ENCODE measurements at places on chromosomes 6 and 20.

DNA sequence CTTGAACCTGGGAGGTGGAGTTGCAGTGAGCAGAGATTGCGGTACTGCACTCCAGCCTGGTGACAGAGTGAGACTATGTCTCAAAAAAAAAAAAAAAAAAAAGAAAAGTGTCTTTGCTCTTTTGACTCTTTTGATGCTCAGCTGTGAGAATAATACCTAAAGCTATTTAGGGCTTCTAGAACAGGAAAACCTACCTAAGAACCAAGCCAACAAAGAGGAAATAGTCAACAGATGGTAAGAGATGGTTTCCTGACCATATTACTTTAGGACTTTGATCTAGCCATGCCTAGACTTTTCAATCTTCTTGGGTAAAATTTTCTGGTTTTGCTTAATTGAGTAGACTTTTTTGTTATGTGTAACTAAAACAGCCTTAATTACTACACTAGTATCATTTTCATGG is 508.1 kb downstream of the EPHA7 start:
- no peak for DNase-seq

GRCh38 chr6:4908062-4908461 is 95.8 kb downstream of the RPP40 start:
- DNase-seq = no peak

- no peak for DNase-seq
These were observed 7.5 kb downstream of the HSPA12B start for GRCh38 chr20:3739926-3740451.

- DNase-seq = no peak
These were observed 132.2 kb downstream of the LPA start for GRCh38 chr6:160531826-160532225.

- no peak for DNase-seq
These were observed 14.0 kb downstream of the GMDS start for GRCh38 chr6:2231438-2231837.

DNA sequence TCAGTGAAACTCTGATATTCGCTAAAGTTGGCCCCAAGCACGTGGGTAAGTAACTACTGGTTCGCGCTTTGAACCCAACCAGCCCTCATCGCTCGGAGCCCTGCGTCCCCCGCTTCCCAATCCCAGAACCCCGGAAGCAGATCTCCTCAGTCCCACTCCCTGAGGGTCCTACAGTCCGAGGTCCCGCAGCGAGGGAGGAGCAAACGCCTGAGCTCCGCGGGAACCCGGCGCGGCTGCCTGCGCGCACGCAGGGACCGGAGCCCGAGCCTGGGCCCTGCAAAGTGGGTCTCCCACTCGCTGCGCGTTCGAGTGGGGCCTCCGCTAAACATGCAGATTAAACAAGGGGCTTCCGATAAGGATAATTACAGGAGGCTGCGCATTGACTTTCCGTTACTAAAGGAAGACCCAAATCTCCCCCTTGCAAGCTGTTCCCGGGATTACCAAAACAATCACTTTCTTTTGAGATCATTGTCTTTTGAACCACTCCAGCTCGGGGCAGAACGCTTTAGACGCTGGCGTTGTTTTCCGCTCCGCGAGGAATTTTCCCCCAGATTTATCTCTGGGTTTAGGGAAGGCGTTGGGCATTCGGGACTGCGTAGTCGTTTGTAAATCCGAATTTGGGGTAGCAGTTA is 1.3 kb upstream of the VSX1 start:
- no peak for DNase-seq

DNA sequence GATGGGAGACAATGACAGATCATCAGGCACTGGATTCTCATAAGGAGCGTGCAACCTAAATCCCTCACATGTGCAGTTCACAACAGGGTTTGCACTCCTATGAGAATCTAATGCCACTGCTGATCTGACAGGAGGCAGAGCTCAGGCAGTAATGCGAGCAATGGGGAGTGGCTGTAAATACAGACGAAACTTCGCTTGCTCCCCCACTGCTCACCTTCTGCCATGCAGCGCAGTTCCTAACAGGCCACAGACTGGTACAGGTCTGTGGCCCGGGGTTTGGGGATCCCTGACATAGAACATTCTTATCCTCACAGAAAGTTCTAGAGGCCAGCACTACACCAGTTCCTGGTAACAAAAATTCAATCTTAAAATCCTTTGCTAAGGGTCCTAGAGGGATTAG is 23.2 kb downstream of the RRAGD start:
- no peak for DNase-seq

DNA sequence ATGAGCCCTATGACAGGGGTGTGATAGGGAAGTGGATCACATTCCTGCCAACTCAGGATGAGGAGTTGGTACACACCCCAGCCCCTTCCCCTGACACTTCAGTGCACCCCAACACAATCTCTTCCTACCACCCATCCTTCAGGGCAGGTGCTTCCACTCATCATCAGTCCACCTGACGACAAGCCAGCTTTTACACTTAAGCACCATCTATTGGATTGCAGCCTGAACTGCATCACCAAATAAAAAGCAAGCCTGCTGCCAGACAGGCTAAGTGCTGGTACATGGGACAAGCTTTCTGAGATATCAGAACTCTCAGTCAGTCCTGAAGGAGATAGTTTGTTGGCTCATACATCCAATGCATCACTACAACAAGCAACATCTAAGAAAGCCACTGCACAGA is 69.0 kb upstream of the TMEM200A start:
- DNase-seq = no peak

DNA sequence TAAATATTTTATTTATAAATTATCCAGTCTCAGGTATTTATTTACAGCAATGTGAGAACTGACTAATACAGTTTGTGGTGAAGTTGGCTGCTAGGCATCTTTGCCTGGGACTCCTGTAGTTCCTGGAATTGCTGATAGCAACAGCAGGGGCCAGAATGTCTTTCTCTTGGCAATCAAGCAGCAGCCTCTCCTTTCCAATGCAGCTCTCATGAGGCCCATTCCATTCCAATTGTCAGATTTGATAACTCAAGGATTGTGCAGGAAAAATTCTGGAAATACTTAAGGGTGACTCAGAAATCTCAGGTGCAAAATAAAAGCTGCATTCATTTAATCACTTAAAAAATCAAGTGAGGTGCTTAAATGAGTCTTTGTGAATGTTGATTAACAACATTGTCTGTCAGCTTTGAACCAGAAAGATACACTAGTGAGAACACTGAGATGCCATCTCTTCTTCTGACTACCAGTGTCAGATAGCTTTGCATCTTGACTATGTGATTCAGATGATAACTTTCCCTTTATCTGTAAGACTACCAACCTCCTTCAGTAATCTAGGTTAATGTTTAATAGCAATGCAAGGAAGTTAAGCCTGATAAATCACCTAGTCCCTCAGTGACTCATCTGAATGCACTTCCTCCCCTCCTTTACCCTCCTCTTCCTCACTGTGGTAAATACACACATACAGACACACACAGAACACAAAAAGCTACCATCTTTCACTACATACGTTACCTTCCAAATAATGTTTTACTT is 32.1 kb upstream of the COL21A1 start:
- DNase-seq = no peak

- no peak for DNase-seq
These were observed 45.7 kb upstream of the IRF4 start for GRCh38 chr6:345747-346385.

DNA sequence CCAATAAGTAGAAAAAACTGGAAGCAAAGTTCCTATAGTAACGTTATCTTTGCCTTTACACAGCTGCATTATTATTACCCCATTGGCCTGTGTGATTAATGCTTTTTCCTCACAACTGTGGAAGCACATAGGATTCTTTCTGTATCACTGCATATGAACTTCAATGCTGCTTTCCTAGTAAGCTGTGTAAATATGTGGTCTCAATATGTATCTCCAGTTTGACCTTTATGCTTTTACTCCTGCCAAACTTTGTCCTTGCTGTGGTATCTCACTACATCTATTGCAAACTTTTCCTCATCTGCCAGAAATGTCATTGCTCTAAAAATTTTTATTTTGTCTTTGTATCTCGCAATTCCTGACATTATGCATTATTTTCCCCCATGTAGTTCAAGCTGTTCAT is 168.6 kb downstream of the ZFAND3 start:
- no peak for DNase-seq

DNA sequence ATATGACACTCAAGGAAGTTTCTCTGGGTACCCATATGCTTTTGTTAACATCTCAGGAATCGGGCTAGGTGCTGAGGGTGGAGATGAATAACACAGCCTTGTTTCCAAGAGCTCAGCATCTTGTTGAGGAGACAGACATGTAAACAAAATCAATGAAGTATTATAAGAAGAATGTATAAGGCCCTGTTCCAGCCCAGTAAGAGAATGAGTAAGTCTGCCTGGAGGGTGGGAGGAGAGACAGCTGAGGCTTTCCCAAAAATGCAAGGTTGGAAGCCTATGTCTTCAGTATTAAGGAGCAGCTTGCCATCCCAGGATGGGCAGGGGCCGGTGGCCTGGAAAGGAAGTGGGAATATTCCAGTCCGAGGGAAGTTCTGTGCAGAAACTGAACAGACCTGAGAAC is 615.3 kb upstream of the BTBD3 start:
- DNase-seq = no peak

DNA sequence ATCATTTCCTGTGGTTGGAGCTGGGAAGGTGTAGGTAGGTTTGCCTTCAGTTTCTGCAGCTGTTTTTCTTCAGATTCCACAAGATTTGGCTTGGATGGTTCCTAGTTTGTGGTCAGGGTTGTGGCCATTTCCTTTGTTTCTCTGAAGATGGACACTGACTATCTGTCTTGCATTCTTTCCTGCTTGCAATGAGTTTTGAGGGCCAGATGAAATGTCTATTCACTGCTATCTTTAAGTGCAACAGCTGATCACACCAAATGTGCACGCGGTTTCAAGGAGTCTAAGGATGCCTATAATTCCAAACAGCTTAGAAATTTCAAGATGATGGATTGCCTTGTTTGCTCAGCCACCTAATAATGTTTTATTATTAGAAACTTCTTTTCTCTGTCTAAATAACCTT is 28.4 kb downstream of the IL20RA start:
- DNase-seq = no peak

- DNase-seq = peak; percentile 97
These were observed 219.3 kb downstream of the ARHGAP18 start for GRCh38 chr6:129490521-129491255.

DNA sequence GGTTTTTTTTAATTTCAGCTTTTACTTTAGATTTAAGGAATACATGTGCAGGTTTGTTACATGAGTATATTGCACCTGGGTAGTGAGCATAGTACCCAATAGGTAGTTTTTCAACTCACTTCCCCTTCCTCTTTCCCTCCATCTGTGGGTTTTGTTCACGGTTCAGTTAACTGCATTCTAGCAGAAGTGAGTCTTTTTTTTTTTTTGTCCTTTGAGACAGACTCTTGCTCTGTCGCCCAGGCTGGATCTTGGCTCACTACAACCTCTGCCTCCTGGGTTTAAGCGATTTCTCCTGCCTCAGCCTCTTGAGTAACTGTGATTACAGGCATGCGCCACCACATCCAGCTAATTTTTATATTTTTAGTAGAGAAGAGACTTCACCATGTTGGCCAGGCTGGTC is 8.7 kb downstream of the UBR2 start:
- no peak for DNase-seq

- DNase-seq = no peak
These were observed 187.8 kb downstream of the TAF4 start for GRCh38 chr20:61877776-61878477.

GRCh38 chr20:53221731-53222130 is 249.6 kb downstream of the TSHZ2 start:
- no peak for DNase-seq

- peak; percentile 90 for DNase-seq
These were observed 16.1 kb upstream of the CCN6 start for GRCh38 chr6:112037783-112038216.

- no peak for DNase-seq
These were observed 547.6 kb downstream of the HAO1 start for GRCh38 chr20:7392542-7393206.

DNA sequence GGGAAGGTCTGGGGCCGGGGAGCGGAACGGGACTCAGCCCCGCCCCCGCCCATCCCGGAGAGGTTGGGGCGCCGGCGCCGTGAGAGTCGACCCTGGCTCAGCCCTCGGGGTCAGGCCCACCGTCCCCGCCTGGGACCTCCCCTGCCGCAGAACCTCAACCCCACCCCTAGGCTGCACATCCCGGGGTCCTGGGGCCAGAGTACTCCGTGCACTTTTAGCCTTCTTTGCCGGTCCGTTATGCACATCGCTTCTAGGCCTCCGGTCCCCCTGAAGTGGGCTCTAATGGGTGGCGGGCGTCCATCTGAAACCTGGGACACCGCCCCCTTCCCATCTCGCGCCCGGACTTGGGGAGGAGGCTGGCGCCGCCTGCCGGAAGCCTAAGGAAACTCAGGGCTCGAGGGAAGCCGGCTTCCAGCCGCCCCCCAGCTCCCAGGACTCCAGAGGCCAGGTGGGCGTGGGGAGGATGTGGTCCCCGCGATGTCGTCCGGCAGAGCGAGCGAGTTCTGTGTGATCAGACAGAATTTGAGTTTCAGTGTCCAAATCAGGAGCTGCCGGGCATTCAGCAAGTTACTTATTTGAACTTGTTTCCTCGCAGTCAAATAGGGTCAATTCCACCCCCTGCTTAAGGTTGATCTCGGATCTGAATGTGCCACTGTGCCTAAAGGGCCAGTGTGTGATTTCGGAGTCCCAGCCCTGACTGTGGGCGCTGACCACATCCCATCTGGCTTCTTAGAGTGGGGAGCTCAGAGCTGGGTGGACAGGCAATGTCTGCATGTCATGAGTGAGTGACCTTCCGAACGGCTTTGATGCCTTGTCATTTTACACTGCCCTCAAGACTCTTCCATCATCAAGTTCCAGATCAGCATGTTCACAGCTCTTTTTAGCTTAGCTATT is 47.6 kb downstream of the CPXM1 start:
- DNase-seq = peak; percentile 65

DNA sequence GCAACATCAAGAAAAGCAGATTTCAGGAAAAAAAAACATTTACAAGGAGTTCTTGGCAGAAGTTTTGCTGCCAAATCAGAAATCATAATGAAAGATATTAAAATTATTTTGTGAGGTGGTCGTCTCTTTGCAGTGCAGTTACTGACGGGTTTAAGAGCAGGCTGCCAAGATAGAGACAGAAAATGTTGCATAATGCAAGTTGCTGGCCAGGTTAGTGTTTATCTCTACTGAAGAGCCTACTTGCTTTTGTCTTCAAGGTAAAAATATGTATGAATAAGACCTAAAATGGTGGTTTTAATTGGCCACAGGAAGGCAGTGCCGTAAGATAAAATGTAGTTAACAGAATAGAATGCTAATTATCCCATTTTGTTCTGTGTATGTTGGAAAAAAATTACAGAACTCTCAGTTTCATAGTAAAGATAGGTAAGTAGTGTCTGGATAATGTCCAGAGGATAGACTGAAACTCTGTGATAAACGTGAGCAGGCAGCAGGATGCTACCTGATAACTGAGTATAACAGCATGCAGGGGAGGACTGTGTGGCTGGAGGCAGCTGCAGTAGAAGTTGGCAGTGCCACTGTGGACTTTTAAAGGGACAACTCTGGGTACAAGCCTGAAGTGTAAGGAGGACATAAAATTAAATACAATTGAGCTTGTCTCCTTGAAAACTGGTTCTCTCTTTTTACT is 13.9 kb downstream of the FOXO3 start:
- no peak for DNase-seq

- DNase-seq = no peak
These were observed 176.8 kb downstream of the VEGFA start for GRCh38 chr6:43946641-43947363.

Data from suppressor macrophage treated with lipopolysaccharide for 1 hour (primary cell).